Muscle of leg (tissue), 16 donors: ENCODE measurements at places on chromosomes 1 and 21.

DNA sequence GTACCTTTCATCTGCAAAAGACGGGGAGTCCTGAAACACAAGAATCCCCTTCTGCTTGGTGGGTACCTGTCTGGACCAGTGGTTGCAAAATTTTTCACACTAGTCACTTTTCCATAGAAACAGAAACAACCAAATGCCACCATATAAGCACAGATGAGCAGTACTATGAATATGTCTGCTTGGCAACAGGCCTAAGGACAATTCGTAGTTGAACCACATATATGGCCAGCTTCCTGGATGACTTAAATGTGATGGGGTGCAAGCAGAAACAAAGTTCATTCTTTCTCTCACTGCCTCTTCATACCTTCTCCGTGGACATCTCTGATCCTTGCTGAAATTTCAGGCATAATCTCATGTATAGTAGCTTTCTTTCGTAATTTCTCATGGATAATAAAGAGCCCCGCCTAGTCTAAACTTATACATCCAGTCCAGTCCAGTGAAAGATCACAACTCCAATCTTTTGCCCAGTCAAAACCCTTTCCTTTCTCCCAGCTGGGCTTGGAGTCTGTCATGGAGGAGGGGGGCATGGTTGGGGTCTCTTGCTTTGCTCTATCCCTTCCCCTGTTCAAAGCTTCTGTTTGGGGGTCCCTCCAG, 7.0 kb downstream of the FCAMR start:
- no peak for DNase-seq

GRCh38 chr1:92961896-92962752, 862 bp upstream of the DIPK1A start:
- peak; percentile 92 for DNase-seq

DNA sequence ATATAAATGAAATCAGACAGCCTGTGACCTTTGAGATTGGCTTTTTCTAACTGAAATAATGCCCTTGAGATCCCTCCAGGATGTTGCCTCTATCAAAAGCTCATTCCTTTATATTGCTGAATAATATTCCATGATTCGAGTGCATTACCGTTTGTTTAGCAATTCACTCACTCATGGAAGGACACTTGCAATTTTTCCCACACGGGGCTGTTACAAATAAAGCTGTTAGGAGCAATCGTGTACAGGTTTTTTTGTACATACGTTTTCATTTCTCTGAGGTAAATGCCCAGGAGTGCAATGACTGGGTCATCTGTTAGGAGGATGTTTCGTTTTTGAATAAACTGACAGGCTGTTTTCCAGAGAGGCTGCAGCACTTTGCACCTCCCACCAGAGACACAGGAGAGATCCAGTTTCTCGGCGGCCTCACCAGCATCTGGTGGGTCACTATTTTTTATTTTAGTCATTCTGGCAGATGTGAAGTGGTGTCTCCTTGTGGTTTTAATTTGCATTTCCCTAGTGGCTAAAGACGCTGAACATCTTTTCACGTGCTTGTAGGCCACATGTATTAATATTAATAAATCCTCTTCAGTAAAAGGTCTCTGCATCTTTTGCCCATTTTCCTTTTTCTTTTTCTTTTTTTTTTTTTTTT, 11.0 kb downstream of the PRDM15 start:
- DNase-seq, result peak; percentile 88

DNA sequence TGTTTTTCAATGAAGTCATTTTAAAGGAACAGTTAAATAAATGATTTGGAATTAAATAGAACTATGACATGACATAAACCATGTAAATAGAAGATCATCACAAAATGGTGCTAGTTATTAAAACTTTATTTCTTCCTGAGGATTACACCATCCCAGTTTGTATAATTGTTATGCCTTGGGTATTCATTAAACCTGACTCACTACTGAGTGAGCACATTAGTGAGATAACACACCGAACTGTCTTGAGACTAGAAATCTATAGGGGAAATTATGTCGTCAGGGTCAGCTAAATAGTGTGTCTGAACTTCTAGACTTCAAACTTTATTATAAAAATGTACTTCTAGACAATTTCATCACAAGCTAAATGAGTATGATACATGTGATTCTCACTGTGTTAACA, 189.4 kb downstream of the NCAM2 start:
- DNase-seq, result no peak

DNA sequence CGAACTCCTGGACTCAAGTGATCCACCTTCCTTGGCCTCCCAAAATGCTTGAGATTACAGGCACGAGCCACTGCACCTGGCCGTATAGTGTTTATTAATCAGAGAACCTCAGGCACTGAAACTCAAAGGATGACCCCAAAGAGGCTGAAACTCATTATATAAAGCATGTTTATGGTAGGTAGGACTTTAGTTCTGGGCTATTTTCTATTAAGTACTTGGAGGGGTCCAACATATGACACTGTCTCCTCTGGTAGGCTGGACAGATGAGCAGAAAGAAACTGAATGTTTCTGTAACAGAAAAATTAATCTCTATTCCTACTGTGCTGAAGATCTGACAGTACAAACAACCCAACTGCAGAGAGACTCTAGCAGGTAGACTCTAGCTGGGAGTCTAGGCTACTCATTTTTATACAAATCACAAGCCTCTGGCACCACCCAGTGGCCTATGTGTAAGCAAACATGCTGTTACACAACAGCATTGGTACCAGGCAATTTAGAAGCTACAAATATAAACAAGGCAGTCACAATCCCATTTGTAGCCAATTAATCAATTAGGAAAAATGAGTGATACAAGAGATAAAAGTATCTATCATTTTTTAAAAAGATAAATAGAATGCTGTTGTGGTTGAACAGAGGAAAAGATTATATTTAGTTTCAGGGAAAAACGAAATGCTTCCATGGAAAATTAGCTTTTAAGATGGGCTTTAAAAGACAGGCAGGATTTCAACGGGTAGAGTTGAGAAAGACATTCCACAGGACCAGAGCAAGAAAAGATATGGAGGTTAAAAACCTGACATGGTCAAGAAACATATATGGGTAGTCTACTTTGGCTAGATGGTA, 10.4 kb downstream of the DCAF8 start:
- DNase-seq, result peak; percentile 92

GRCh38 chr21:42997053-42997452, 22.7 kb downstream of the PKNOX1 start:
- DNase-seq, result peak; percentile 68

- no peak for DNase-seq
These were observed 11.2 kb upstream of the RCSD1 start for GRCh38 chr1:167618789-167619188.

DNA sequence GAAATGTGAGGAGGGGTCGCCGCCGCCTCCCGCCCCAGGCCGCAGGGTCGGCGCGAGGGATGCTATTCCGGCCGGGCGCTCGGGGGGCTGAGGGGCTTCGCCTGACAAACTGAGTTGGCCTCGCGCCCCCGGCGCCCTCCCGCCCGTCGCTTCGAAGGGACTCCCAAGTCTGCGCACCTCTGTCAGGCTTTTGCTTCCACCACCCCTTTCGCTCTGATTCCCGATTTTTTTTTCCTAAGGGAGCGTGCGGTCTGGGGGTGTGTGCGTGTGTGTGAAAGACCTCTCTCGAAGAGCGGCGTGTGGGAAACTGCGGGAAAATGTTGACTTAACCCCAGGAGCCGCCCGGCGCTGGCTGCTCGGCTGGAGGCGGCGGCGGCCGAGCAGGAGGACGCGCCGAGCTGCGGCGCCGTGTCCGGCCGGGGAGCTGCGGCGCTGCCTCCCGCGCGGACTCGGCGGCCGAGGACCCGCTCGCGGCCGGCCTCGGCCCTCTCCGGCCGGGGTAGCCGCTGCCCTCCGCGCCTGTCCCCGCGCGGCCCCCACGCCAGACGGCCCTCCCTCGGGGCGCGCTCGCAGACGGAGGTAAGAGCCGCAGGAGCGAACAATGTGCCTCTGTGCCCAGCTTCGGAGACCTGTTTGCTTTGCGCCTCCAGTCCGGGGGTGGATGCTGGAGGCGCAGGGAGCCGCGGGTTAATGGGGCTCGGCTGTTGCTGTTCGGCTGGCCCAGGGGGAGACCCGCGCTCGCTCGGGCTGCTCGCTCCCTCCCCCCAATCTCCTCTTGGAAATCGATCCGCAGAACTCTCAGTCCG, 1.1 kb downstream of the ADGRL2 start:
- peak; percentile 78 for DNase-seq

GRCh38 chr1:158286941-158287346, 2.8 kb upstream of the CD1C start:
- no peak for DNase-seq

DNA sequence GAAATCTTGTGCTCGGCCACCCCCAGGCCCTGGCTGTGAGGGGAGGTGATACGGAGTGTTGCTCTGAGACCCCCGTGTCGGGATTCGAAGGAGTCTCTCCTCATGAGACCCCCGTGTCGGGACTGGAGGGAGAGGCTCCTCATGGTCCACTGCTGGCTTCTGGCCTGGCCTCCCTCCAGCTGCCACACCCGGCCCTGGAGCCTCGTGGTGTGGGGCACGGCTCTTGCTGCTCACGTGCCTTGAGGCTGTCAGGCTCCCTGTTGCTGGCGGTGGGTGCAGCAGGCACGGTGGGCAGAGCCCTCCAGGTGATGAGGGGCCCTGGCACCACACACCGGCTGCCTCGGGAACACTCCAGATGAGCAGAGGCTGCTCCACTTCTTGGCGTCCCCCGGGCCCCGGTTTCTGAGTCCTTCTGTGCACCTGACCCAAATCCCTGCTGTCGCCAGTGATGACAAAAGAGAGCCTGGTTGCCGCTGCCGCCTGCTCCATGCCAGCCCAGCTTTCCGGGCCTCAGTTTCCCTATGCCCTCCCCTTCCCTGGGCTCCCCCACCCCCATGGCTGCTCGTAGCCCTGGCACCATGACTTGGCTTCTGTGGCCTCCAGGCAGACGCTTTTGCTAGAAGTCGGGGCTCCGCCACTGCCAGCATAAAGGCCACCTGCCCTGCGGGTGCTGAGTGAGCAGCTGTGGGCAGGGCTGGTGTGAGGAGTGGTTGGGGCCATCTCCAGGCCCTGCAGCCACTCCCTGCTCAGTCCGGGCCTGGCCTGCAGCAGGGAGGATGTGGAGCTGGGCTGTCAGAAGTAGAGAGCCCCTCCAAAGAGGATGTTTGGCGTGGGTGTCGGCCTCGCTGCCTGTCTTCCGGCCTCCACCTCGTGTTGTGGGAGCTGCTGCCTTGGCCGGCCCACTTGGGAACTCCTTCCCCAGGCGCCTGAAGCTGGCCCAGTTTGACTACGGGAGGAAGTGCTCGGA, 11.8 kb downstream of the TMEM240 start:
- no peak for DNase-seq

DNA sequence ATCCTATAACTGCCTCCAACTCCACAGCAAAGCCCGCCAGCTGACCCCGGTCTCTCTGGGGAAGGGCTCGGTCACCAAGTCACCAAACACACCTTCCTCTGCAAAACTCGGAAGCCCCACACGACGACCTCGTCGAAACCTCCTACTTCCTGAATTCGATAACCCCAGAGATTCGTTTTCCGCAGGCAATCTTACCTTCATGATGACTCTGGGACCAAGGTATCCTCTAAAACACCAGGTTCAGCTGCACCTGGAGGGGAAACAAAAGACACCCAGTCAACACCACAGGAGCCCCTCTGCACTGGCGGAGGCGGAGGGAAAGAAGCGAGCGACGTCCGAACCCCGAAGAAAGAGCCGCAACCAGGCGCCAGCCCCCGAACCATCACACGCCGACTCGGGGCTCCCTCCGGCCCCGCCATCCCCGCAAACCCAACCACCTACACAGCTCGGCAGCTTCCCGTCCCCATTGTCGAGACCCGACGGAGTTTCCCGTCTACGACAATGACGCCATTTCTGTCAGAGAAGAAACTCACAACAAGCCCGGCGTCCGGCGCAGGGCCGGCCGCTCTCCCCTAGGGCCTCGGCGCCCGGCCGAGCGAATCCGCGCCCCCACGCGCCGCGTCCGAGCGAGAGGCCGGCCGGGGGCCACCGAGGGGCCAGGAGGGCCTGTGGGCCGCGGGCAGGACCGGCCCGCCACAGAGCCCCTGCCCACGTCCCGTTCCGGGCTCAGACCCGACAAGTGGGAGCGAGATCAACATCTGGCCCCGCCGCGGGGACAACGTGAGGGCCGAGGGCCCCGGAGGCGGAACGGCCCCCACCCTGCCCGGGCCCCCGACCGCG, 1.0 kb downstream of the ARID4B start:
- peak; percentile 63 for DNase-seq
